Activated T-cell treated with anti-CD3 and anti-CD28 coated beads, Interleukin-2, amount 50 U/mL, for 72 hours (primary cell): ENCODE measurements at places on chromosomes 16 and 17. TPM values are rescaled to one million over a fixed set of nuclear protein-coding genes. Genes with fewer than 3 reads are reported as not detected.

The MT1G gene
- total RNA-seq, result 26.8 TPM

The HCRT gene
- not detected for total RNA-seq

- no peak for DNase-seq
These were observed 103.5 kb upstream of the KIF2B start for GRCh38 chr17:53719229-53719628.

GRCh38 chr16:82195917-82196494, 26.0 kb upstream of the MPHOSPH6 start:
- no peak for DNase-seq

DNA sequence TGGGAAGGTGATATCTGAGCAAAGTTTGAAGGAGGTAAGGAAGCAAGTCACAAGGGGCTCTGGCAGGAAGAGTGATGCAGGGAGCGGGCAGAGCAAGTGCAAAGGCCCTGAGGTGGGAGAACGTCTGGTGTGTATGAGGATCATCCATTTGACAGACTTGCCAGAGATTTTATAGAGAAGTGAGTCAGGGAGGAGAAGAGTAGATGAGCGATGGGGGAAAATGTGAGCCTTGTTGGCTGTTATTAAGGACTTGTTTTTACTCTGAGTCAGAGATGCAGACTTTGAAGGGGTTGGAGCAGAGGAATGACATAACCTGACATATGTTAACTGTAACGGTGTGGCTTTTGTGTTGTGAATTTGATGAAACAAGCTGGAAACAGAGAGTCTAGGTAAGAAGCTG, 3.5 kb upstream of the CLEC10A start:
- DNase-seq, result no peak
